A549 treated with DMSO at 1 μM for 4 hours (cell line): ENCODE measurements at places on chromosomes 7 and 10. TPM values are rescaled to one million over a fixed set of nuclear protein-coding genes. Genes with fewer than 3 reads are reported as not detected.

The CACNB2 gene
- total RNA-seq = not detected in 5 replicates

The CELF2 gene
- 0.03 to 0.10 TPM (median 0.04 TPM) in 3 of 5 replicates, not detected in the others for total RNA-seq

The NUTM2A gene
- 0.05 to 0.19 TPM (median 0.12 TPM) in 4 of 5 replicates, not detected in the other for total RNA-seq

The CALCR gene
- not detected in 5 replicates for total RNA-seq

The IDI2 gene
- 0.06 to 0.17 TPM in 2 of 5 replicates, not detected in the others for total RNA-seq

The UPP1 gene
- 71.3 to 110 TPM (median 90.1 TPM) in 5 replicates for total RNA-seq

The MKX gene
- total RNA-seq = not detected in 5 replicates

The FAM25C gene
- 0.99 to 2.1 TPM (median 2.0 TPM) in 5 replicates for total RNA-seq

The NFKB2 gene
- total RNA-seq = 73.7 to 124 TPM (median 95.5 TPM) in 5 replicates

The IGF2BP3 gene
- 20.7 to 26.6 TPM (median 25.1 TPM) in 5 replicates for total RNA-seq

The DOCK1 gene
- total RNA-seq = 20.1 to 27.8 TPM (median 27.3 TPM) in 5 replicates

The FEZF1 gene
- not detected in 5 replicates for total RNA-seq

The MBL2 gene
- not detected in 5 replicates for total RNA-seq

The FAM25G gene
- 0.65 to 1.8 TPM in 2 of 5 replicates, not detected in the others for total RNA-seq

The CYP3A5 gene
- 1.4 to 2.2 TPM (median 1.5 TPM) in 5 replicates for total RNA-seq

The DBF4 gene
- total RNA-seq = 29.5 to 39.1 TPM (median 36.1 TPM) in 5 replicates

The TMEM213 gene
- not detected in 5 replicates for total RNA-seq

The TLX1 gene
- 0.05 TPM in 1 of 5 replicates, not detected in the others for total RNA-seq

The LAMB4 gene
- 0.19 to 0.51 TPM (median 0.25 TPM) in 5 replicates for total RNA-seq

The SVOPL gene
- total RNA-seq = not detected in 5 replicates

The PHTF2 gene
- total RNA-seq = 11.7 to 20.7 TPM (median 15.9 TPM) in 5 replicates

The CRPPA gene
- 0.34 to 0.97 TPM (median 0.79 TPM) in 5 replicates for total RNA-seq

The PLPP4 gene
- 0.13 TPM in 1 of 5 replicates, not detected in the others for total RNA-seq

The SYT15B gene
- 2.6 to 4.3 TPM (median 3.1 TPM) in 5 replicates for total RNA-seq

The AMZ1 gene
- 0.01 to 0.05 TPM in 2 of 5 replicates, not detected in the others for total RNA-seq
